ENCODE measurements at places on chromosomes 7 and 10.
A peak's percentile ranks its signal among the peaks of the same experiment; 100 is the strongest.

DNA sequence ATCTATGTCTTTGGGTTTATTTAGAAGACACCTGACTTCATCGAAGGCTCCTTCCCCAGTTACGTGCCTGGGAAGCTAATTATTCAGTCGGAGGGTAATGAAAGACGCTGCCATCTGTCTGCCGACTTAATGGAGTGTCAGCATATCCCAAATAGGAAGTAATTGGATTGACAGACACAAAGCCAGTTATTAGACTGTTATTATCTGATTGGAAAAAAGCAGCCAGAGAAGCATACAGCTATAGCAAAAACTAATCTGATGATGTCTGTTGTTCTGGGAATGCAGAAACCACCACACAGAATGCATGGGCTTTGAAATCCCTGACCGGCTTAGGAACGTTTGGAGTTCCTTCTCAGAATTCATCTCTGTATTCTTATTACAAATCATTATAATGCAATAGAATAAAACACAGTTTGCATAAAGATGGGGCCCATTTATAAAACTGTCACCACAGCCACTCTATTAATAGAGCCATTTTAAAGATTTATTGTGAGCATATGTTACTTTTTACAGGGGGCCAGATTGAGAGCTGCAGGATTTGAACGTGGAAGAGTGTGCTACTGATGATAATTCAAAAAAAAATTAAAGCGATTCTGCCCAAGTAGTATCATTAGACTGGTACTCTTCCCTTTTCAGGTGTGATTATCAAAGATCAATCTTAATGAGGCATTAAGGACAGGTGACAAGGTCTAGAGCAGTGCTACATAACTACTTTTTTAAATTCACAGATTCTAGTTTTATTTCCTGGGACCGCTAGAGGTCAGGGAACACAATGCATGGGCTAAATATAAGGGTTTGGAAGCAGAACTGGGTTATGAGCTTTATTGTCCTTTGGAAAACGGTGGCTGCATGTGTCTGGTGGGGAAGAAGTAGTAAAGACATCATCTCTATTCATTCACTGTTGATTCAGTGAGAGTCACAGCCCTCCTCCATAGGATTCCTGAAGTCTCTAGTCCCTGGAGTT is 330.1 kb upstream of the LRGUK start:
- DNase-seq, result no peak

- no peak for DNase-seq
Measured at GRCh38 chr7:151784853-151785680, 91.8 kb downstream of the PRKAG2 start.

GRCh38 chr10:23031318-23031717 is 64.1 kb upstream of the MSRB2 start:
- DNase-seq, result no peak

GRCh38 chr10:128178302-128178958 is 52.2 kb upstream of the MKI67 start:
- DNase-seq, result no peak

GRCh38 chr7:31122649-31123058 is 70.5 kb downstream of the ADCYAP1R1 start:
- DNase-seq, result peak; percentile 85
